ENCODE measurements at places on chromosomes 5 and 9.

DNA sequence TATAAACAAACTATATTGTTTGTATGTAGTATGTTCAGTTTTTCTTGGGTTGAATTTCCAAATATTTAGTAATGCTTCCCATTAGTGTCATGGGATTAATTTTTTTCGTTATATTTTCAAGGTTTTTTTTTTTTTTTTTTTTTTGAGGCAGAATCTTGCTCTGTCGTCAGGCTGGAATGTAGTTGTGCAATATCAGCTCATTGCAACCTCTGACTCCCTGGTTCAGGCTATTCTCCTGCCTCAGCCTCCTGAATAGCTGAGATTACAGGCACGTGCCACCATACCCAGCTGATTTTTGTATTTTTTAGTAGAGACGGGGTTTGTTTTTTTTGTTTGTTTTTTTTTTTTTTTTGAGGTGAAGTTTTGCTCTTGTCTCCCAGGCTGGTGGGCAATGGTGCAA lies 10.6 kb downstream of the DDX46 start:
- no peak for DNase-seq

- no peak for DNase-seq
Observed at GRCh38 chr9:21078702-21079101, 960 bp upstream of the IFNB1 start.

- DNase-seq, result no peak
Observed at GRCh38 chr5:3377831-3378230, 217.8 kb upstream of the IRX1 start.

- DNase-seq, result no peak
Observed at GRCh38 chr5:96487859-96488258, 54.8 kb upstream of the PCSK1 start.

DNA sequence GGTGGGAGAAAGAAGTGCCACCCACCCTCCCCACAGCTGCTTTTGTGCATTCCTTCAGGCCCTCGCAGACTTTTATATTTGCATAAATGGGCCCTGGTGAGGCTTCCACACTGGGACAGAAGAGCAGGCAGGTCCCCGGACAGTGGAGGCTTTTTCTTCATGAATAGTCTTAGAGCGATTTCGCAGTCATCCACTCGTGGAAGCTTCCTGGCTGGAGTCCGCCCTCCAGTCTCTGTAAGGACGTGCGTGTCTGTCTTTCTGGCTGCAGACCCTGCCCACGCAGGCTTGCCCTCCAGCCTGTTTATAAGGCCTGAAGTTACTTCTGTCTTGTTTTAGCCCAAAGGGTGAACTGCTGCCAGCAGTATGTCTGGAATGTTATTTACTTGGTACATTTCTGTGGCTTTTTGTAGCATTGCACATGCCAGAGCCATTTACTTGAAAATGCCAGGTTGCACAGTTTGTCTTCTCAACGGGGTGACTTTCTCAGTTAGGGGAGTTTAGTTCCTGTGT lies 195.7 kb downstream of the AOPEP start:
- DNase-seq, result no peak

GRCh38 chr9:27385606-27386322 lies 88.8 kb upstream of the EQTN start:
- no peak for DNase-seq

Data from activated CD8-positive, alpha-beta memory T cell treated with anti-CD3 and anti-CD28 coated beads for 1 hour (primary cell).